Neural crest cell (in vitro differentiated cells): ENCODE measurements at places on chromosomes 6 and 20.

- no peak for DNase-seq
- no peak overlapping the region for H3K27ac ChIP-seq
- H3K4me3 ChIP-seq = no peak overlapping the region
- no peaks in the 10 kb centered on the region for H3K4me1 ChIP-seq
- H3K36me3 ChIP-seq = no peaks in the 10 kb centered on the region
Observed at GRCh38 chr6:12051861-12052368, 39.8 kb downstream of the HIVEP1 start.

DNA sequence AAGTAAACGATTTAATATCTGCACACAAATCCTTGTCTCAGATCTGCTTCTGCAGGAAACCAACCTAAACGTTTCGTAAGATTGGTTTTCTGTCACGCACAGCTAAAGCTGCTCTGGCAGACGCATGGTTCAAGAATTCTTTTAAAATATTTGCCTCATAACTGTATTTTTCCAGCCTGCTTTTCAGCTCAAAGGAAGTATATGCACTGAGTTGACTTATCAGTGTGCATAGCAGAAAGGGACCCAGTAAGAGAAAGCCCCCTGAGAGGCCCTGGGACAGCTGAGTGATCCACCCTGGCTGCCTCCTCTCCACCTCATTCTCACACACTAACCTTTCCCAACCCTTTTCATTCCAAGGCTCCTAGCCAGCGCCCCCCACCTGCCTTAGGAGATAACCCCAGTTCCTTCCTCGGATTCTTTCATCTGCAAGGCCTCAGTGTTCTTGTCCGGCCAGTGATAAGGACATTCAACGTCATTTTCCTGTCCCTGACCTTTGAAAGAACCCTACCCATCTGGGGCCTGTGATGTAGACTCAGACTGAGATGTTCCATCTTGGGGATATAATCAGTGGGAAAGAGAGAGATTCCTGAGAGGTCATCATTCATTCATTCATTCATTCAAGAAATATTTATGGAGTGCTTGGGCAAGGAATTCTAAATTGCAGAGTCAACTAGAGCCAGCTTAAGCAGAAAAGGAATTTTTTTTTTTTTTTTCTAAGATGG lies 22.4 kb upstream of the SLC9A8 start:
- no peak for DNase-seq
- H3K27ac ChIP-seq = no peak overlapping the region
- H3K27me3 ChIP-seq = no peaks in the 10 kb centered on the region
- no peak overlapping the region for H3K4me3 ChIP-seq
- no peaks in the 10 kb centered on the region for H3K36me3 ChIP-seq

DNA sequence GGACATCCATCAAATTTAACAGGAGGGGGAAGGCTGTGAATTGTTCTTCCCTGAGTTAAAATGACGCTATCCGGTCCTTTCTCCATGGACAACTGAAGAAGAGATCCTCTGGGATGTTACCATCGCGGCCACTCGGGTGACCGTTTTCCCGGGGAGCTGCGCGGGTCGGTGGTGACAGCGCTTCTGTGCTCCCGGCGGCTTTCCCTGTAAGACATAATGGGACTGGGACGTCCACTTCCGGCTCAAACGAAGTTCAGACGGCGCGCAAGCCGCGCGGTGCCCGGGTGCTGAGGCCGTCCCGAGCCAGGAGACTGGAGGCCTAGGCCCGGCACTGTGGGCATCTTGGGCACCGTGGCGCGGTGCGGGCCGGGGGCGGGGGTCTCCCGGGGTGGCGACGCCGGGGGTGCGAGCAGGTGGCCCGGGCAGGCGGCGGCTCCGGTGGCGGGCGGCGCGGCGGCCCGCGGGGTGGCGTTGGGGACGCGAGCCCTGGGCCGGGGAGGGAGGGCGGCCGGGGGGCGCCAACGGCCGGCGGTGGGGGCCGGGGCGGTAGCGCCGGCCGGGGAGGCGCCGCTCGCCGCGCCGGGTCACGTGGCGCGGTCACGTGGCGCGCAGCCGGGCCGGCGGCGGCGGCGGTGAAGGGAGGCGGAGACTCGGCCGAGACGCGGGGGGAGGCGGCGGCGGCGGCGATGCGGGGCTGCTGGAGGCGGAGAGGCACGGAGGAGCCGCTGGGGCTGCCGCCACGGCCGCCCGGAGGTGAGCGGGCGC lies 63.6 kb downstream of the GTF2H5 start:
- H3K27me3 ChIP-seq = peaks cover 3% of the 10 kb centered on the region
- H3K27ac ChIP-seq = peak overlapping the region; percentile 98
- H3K4me3 ChIP-seq = peak overlapping the region; percentile 93
- DNase-seq = peak; percentile 67
- H3K36me3 ChIP-seq = no peaks in the 10 kb centered on the region

- H3K36me3 ChIP-seq = no peaks in the 10 kb centered on the region
- peaks cover 12% of the 10 kb centered on the region for H3K4me1 ChIP-seq
Observed at GRCh38 chr6:133062696-133063306, 178.4 kb upstream of the EYA4 start.
